M059J (cell line): ENCODE measurements at places on chromosomes 5 and 9. TPM values are rescaled to one million over a fixed set of nuclear protein-coding genes. Genes with fewer than 3 reads are reported as not detected.

The IRX4 gene
- total RNA-seq = not detected in 2 replicates

The PCDHGB7 gene
- 7.1 and 7.7 TPM in 2 replicates for total RNA-seq

The PCDHA1 gene
- 0.05 TPM in 1 of 2 replicates, not detected in the other for total RNA-seq

DNA sequence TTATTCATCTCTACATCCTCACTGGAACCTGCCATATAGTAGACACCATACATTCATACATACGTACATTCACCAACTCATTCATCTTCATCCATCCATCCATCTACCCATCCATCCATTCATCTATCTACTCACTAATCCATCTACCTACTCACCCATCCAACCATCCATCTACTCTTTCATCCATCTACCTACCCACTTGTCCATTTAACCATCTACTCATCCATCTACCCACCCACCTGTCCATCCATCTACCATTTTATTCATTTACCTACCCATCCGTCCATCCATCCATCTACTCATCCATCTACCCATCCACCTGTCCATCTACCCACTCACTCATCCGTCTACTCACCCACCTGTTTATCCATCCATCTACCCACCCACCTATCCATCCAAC, 31.9 kb upstream of the LCP2 start:
- no peak for DNase-seq

DNA sequence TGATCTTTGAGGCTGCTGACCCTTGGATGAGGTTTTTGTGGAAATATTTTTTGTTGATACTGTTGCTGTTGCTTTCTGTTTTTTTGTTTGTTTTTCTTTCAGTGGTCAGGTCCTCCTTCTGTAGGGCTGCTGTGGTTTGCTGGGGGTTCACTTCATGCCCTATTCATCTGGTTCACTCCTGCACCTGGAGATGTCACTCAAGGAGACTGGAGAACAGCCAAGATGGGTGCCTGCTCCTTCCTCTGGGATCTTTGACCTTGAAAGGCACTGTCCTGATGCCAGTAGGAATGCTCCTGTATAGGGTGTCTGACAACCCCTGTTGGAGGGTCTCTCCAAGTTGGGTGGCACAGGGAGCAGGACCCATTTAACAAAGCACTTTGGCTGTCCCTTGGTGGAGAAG, 67.0 kb upstream of the ACTBL2 start:
- DNase-seq = no peak

The SCGB3A1 gene
- not detected in 2 replicates for total RNA-seq

The WNK2 gene
- 0.02 TPM in 1 of 2 replicates, not detected in the other for total RNA-seq

GRCh38 chr9:123657941-123658340, 272.0 kb downstream of the DENND1A start:
- DNase-seq = no peak

- peak; percentile 68 for DNase-seq
These were observed 389.6 kb downstream of the SEMA5A start for GRCh38 chr5:9156282-9156681.

- DNase-seq = peak; percentile 73
These were observed 67.5 kb downstream of the MAMDC2 start for GRCh38 chr9:70111042-70111602.

The DBN1 gene
- total RNA-seq = 73.0 and 121 TPM in 2 replicates

The PCDHA10 gene
- total RNA-seq = not detected in 2 replicates

- DNase-seq = peak; percentile 44
These were observed 116.5 kb downstream of the GDNF start for GRCh38 chr5:37723162-37723961.

The WDR38 gene
- not detected in 2 replicates for total RNA-seq

- peak; percentile 56 for DNase-seq
These were observed 27.6 kb upstream of the TSLP start for GRCh38 chr5:111043712-111044506.

DNA sequence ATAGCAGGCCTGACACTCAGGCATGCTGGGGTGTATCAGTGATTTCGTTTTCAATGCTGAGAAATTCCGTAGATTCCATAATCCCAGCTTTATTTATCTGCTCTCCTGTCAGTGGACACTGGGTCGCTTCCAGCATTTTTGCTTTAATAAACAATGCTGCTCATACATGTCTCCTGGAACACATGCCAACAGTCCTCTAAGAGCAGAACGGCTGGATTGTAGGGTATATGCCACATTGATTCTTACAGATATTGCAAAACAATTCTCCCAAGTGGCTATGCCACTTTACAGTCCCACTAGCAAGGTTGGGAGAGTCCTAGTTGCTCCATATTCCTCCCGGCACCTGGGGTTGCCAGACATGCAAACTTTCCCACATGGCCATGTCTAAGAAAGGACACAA, 81.9 kb downstream of the RAPGEF1 start:
- peak; percentile 65 for DNase-seq

DNA sequence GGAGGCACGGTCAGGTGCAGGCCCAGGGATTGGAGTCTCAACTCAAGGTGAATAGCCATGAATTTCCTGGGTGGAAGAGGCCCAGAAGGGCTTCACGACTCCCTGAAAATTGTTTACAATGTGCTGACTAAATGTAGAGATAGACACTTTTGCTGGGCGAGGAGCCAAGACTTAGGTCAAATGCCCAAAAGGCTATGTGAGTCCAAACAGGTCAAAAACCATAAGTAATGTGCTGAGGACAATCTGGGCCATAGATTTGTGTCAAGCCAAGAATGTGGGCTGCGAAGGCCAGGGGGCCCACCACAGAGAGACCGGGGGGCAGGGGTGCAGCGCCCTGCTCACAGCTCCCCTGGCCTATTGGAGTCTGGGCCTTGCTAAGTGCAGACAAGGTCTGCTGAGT, 197.8 kb downstream of the HSPA4 start:
- DNase-seq = peak; percentile 47

The TMEM252 gene
- not detected in 2 replicates for total RNA-seq

DNA sequence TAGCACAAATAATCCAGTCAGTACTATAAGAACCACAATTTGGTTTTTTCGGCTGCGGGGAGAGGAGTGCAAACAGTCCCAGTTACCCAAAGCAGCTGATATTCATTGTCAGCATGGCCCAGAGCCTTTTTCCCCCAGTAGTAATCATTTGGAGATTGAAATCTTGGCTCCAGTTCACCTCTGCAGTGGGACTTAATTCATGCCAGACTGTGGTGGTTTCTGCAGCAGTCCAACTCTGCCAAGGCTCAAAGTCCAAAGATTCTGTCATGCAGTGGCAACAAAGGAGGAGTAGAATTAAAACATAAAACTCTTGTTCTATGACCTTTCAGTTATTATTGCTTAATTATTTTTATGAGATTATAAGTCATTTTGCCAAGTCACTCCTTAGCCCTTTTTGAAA, 25.0 kb upstream of the TRIM36 start:
- DNase-seq = no peak

DNA sequence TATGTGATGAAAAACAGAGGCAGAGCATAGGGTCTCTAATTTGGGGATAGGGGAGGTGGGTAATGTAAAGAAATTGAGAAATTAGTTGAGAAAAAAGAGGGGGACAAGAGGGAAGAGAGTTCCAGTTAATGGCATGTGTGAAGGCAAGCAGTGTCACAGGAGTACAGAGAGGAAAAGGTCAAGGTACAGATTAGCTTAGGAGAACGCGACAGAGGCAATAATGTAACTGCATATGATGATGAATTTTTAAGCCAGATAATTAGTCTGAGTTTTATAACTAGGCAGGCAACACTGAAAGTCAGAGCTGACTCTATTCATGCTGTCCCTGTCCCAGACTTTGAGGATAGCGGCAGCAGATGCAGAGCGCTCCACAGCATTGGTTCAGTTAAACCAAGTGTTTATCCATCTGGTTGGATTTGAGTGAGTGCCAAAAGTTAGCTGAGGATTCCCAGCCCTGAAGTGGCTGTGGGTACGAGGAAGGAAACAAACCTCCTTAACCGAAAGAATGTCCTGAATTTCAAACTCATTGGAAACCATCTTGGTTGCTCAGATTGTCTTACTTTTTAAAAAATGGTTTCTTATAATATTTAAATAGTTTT, 315.2 kb downstream of the ARHGAP26 start:
- DNase-seq = peak; percentile 20
